GM10248 (cell line): ENCODE measurements at places on chromosomes 2 and 18.
A peak's percentile ranks its signal among the peaks of the same experiment; 100 is the strongest.

- no peak for DNase-seq
These were observed 305.1 kb upstream of the MGAT5 start for GRCh38 chr2:133948610-133949290.

GRCh38 chr2:215847718-215848117 is 165.6 kb downstream of the MREG start:
- DNase-seq, result no peak

- no peak for DNase-seq
These were observed 66.5 kb downstream of the EPG5 start for GRCh38 chr18:45900623-45901022.

DNA sequence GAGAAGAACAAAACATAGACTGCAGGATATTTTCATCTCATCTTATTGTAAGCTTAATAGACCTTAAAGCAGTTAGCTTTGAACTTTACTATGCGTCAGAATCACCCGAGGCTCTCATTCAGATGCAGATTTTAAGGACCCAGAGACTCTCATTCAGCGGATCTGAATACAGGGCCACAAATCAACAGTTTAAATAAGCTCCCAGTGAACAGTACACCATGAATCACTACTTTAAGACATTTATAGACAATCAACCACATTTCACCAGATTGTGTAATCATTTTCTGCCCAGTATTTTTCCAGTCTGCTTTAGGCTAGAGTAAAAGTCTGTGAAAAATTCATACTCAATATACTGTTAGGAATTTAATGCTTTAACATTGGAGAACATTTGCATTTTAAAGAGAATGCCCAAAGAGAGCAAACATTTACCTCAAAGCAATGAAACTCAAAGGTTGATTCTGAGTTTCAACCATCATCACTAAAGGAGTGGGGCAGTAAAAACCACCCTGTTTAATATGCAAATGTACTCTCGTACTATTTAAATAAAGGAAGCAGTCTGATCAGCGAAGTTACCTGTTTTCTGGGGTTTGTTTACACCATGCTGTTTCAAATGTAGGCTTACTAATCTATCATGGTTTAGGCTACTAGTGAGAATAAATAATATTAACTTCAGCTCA is 11.0 kb upstream of the ALPK2 start:
- DNase-seq, result no peak

DNA sequence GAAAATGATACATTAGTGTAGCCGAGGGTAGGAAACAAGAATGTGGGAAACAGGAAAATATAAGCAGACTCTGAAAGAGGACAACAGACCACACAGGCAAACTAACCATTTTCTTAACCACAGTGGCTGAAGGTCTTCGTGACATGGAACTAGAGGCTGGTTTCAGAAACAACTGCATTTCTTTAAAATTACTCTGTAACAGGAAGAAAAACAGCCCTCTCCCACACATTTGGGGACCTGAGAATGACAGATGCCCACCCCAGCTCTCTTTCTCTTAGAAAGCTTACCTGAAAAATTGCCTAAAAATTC is 13.8 kb upstream of the SLC25A52 start:
- peak; percentile 43 for DNase-seq

- no peak for DNase-seq
These were observed 155.1 kb upstream of the RASGRP3 start for GRCh38 chr2:33321236-33321771.

DNA sequence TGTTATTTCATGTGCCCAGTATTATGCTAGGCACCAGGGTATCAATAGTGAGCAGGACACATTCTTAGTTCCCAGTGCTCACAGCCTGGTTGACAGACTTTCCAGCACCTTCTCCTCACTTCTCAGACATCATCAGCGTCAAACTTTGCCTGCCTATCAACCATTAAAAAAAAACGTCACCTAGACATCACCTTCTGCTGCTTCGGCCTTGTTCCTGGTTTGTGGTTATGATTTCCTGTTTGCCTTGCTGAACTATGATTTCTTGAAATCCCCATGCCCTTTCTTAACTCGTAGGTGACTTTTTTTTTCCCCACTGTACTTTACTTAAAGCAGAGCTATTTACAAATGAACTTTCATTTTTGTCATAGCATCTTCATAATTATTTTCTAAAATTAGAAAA is 60.4 kb upstream of the NABP1 start:
- peak; percentile 46 for DNase-seq

GRCh38 chr2:181122601-181123000 is 142.2 kb downstream of the UBE2E3 start:
- DNase-seq, result no peak

DNA sequence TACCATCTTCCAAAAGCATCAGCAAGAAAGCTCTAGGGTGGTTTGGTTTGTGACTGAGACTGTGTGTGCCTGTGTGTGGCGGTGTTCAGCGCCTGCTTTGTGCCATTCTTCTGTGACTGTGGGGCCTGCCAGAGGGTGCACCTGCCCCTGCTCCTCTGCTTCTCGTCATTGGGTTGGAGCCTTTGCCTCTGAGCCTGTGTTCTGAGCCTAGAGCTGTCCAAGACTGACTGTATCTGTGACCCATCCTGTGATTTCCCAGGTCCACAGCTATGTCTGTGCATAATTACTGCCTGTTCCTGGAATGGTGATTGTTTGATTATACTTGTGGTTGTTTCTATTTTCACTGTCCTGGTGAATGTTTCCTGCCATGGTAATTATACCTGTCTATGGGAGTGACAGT is 57.1 kb upstream of the KLHL29 start:
- DNase-seq, result no peak

- DNase-seq, result peak; percentile 79
These were observed 28.7 kb downstream of the IGFBP5 start for GRCh38 chr2:216666461-216667233.

GRCh38 chr2:189129971-189130370 is 49.6 kb downstream of the COL5A2 start:
- DNase-seq, result no peak

GRCh38 chr2:3516831-3517230 is 2.5 kb downstream of the ADI1 start:
- no peak for DNase-seq

- DNase-seq, result no peak
These were observed 201.7 kb upstream of the STK17B start for GRCh38 chr2:196372811-196373664.

DNA sequence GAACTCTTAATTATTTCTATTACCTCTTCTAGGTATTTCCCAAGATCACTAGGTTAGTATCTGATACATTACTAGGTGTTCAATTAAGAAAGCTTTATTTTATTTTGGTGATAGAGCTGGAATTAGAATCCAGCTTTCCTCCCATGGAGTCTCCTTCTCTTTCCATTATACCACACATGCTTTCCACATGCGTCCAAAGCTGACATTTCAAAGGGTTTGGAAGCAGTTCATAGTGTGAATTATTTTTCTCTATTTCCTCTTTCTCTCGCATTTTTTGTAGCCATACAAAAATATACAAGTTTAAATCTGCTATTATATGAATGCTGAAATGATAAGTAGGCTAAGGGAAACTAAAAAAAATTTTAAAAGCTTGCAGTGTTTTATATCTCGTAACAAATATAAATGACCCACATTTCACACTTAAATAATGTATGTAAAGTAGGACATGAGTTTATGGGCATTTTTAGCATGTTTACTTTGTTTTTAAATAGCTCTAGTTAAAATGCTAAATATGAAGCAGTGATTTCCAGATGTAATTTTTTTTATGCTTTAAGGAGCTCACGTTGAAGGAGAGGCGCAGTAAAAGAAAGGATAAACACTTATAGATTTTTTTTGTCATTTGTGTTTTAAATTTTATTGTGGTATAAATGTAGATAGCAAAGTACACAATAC is 20.1 kb downstream of the ZC3H6 start:
- DNase-seq, result no peak

GRCh38 chr18:44682201-44682870 is 1.6 kb downstream of the SETBP1 start:
- peak; percentile 41 for DNase-seq

- DNase-seq, result no peak
These were observed 553 bp downstream of the TIGD1 start for GRCh38 chr2:232549655-232550353.

- no peak for DNase-seq
These were observed 109.1 kb downstream of the TMEM17 start for GRCh38 chr2:62396880-62397279.

GRCh38 chr2:152580714-152581113 is 136.5 kb downstream of the PRPF40A start:
- no peak for DNase-seq

DNA sequence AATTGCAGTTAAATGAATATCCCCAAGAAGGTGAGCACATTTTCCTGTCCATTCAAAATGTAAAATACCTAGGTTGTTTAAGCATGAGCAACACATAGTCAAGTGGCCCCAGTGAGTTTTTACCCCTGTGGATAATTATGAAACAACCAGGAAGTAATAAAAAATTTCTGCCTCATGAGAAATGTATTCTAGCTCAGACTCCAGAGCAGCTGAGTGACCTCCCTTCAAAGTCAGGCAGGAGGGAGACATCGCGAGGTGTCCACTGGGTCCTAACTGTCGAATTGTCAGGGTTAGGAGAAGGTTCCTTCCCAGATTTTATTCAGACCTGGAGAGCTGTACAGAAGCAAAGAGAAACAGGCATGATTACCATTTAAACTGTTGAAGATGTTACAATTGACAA is 416.6 kb upstream of the SMIM21 start:
- no peak for DNase-seq

- no peak for DNase-seq
These were observed 18.7 kb downstream of the SH3BP4 start for GRCh38 chr2:234970477-234970882.

GRCh38 chr2:54809819-54810218 is 86.4 kb downstream of the EML6 start:
- no peak for DNase-seq

DNA sequence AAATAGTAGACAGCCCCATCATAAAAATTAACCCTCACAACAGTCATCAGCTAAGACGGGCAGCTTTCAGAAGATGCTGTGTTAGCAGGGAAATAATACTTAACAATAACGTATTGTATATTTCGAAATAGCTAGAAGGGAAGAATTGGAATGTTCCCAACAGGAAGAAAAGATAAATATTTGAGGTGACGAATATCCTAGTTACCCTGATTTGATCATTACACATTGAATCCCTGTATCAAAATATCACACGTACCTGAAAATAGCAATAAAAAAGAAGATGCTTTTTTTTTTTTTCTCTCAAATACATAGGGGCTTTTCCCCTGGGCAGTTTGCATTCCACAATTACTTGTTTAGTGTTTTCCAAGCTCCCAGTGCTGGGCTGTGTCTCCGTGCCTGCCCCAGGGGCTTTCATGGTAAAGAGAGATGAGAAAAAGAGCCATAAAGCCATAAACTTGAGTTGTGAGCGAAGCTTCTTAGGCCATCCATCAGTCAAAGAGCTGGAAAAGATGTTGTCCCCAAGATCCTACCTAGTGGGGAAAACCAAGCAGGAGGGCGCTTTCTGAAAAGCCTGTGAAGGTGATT is 183.0 kb upstream of the REV1 start:
- no peak for DNase-seq

- no peak for DNase-seq
These were observed 197.6 kb downstream of the MBD5 start for GRCh38 chr2:148218326-148219075.

GRCh38 chr2:232102380-232102779 is 140.9 kb downstream of the DIS3L2 start:
- no peak for DNase-seq

GRCh38 chr2:204545861-204546735 is 823 bp downstream of the PARD3B start:
- DNase-seq, result no peak

DNA sequence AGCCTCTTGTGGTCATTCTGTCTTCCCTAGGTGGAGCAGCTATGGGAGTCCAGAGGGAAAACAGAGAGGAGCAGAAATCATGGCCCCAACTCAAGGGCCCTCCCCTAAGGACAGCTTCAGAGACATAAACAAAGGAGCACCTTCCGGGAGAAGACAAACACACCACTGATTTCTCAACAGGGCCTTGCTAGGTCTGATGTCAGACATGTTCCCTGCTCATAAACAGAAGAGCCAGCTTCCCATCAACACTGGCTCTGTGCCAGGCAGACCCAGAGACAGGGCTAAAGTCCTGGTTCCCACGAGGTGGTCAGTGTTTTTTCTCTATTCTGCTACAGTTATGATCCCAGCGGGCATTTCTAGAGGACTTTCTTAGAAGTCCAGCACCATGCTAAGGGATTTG is 19.3 kb downstream of the CXCR2 start:
- DNase-seq, result no peak

DNA sequence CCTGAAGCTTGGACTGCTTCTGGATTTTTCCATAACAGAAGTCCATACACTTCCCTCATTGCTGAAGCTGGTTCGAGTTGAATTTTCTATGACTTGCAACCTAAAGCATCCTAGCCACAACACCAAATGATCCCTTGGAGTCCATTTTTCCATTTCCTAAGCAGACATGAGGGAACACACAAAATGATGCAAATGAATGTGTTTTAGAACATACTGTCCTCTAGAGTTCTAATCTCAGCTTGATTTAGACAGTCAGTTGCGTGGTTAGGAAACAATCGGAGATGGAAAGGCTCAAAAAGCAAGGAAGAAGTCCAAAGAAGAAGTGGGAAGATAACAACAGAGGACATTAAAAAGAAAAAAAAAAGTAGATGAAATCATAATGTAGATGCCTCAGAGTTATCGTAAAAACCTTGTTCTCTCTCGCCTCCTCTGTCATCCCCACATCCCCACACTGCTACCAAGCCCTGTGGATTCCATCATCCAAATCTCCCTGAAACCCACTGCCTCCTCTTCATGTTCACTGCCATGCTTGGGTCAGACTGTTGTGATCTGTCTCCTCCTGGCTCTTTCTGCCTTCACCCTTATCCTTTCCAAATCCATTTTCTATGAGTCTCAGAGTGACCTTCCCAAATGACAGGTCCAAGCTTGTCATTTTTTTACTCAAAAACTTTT is 58.4 kb downstream of the TMEM247 start:
- no peak for DNase-seq

GRCh38 chr2:30765876-30766470 is 41.3 kb downstream of the CAPN13 start:
- DNase-seq, result no peak

- DNase-seq, result no peak
These were observed 47.3 kb downstream of the TMEM17 start for GRCh38 chr2:62458671-62459081.

DNA sequence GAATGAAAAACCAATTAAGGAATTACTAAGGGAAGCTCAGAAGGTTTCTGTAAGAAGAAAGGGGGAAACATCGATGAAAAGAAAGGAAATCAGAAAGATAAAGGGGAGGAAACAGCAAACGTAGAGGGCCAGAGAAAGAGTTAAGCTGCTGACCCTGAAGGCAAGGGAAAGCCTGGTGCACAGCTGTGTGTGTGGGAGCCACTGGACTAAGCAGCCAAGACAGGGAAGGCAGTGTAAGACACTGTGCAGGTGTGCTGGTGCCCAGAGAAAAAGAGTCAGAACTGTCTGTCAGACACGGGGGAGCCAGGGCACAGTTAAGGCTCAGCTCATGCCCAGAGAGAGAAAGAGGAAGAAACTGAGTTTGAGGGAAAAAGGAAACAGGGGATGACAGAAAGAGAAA is 104.0 kb downstream of the HIBCH start:
- DNase-seq, result no peak

DNA sequence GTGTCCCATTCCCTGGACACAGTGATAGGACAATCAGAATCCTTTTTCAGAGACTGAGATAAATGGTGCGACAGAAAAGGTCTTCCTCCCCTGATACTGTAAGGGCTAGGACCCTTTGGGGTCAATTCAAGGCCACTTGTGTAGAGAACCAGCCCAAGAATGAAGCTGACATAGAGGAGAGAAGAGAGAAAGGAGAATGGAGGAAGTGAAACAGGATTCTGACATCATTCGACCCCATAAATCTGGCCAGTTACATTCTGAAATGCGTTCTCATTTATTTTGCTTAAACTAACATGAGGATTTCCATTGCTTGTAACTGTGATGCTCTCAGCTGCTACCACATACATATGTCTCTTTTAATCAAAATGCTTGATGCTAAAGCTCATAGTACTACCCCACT is 148.1 kb downstream of the TMEM163 start:
- DNase-seq, result no peak
